ENCODE measurements at places on chromosomes 2 and 18.
A peak's percentile ranks its signal among the peaks of the same experiment; 100 is the strongest.

DNA sequence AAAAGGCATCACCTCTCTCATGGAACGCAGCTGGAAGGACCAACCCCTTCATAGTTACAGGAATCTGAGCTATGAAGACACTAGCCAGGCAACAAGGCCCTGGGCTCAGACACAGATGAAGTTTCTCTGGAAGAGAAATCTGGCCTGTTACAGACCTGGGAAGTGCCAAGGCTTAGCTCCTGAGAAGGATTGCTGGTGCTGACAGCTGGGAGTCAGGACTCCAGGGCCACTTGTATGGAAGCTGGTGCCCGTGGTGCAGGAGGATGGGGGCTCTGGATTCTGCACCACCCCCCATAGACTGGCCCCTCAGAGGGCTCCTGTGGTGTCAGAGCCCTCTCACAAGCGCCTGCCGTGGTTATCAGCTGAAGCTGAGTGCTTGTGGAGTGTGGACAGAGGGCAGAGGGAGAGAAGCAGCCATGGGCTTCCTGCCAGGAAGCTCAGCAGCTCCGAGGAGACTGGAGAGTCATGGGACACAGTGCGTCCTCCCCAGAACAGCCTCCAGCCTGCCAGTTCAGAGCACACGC, 87.3 kb upstream of the LCLAT1 start:
- DNase-seq: no peak

DNA sequence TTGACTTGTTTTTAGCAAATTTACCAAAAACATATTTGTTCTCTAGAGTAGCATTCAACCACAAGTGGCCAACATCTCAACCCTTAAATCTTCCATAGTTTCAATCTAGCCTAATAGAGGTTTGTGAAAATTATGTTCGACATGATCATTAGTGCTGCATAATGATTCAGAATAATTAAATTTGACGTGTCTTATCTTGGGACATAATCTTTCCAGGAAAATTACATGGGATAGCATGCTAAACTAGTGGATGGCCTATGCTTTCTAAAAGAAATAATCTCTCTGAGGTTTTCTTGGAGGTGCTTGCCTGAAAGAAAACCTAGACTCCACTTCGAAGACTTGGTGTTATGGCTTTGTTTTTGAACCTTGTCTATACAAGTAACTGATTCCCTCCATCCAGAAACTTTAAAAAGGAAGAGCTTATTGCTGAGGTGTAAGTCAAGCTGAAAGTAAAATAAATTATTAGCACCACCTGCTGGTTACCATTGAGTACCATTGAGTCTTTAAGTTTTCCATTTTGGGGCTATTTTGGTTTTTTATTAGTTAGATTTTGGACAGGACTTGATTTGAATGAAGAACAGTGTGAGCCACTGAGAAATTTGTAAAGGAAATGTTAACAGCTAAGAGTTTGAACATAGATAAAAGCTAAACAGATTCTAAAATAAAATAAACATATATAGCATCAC, 32.7 kb downstream of the COX7A2L start:
- no peak for DNase-seq

GRCh38 chr2:60707750-60708371, 48.2 kb upstream of the PAPOLG start:
- peak; percentile 46 for DNase-seq

- DNase-seq: no peak
These were observed 253.4 kb downstream of the IKZF2 start for GRCh38 chr2:212898011-212898410.

GRCh38 chr2:134206031-134206430, 47.8 kb upstream of the MGAT5 start:
- no peak for DNase-seq

GRCh38 chr18:11383381-11383780, 226.0 kb upstream of the SLC35G4 start:
- no peak for DNase-seq

GRCh38 chr2:159409116-159409800, 122.8 kb upstream of the WDSUB1 start:
- DNase-seq: no peak

Data from RWPE1 (cell line).